ENCODE measurements at places on chromosomes 6 and 20. TPM values are rescaled to one million over a fixed set of nuclear protein-coding genes. Genes with fewer than 3 reads are reported as not detected.

DNA sequence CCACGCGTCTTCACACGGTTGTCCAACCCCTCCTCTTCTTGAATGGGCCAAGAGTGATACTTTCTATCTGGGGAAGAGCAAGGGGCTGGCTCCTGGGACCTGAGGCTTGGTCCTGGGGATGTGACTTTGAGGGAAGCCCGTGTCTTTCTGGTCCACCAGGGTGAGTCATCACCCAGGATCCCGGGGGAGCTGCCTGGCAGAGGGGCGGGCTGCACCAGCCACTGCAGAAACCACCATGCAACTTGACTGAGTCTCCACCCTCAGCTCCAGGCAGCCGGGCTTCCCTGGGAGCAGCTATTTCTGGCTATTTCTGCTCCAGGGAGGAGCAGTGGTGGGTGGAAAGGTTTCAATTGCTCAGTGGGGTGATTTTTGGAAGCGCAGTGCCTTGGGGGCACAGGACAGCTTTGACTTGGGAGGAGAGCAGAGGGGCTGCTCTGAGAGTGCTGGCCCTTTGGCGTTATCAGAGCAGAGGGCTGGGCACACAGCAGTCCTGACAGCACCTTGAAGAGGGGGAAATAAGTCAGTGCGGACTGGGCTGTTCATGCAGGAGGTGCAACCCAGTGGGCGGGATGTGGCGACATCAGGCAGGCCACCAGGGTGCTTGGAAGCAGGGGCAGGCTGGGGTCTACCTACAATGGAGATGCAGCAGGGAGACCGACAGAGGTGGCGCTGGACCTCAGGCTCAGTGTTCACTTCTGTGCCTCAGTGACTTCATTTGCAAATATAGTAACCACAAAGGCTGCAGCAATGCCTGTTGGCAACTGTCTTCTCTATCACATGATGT is 45.1 kb upstream of the FAM83D start:
- peak; percentile 81 for DNase-seq

DNA sequence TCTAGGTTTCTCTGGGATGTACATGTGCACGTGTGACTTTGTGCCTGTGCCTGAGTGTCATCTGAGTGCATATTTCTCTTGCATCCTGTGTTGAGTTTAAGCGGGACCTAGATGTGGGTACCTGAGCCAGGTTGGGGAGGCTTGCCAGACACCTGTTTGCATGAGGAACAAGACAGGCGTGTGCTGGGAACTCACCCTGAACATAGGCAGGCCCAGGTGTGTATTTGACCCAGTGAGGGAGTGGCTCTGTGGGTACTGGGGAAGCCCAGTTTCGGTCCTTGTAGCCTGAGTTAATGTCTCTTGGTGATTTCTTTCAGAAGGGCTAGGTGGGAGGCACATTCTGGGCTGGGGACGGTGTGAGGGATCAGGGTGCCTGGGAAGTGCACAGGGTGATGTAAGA is 98.6 kb downstream of the TMEM170B start:
- DNase-seq: no peak

DNA sequence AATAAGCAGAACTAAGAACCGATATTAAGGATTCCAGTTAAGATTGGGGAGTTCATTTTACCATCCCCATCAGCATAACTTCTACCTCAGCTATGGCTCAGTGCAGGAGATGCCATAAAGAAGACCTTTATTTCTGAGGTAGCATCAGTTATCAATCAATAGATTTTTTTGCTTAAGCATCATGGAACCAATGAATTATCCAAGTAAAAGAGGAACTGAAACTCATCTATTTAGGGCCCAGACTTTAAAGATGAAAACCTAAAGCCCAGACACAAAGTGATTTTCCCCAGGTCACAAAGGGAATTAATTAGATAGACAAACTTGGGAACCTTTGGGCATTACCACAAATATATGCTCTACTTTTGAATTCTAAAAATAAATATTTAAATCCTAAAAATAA is 59.2 kb upstream of the TINAG start:
- DNase-seq: no peak

DNA sequence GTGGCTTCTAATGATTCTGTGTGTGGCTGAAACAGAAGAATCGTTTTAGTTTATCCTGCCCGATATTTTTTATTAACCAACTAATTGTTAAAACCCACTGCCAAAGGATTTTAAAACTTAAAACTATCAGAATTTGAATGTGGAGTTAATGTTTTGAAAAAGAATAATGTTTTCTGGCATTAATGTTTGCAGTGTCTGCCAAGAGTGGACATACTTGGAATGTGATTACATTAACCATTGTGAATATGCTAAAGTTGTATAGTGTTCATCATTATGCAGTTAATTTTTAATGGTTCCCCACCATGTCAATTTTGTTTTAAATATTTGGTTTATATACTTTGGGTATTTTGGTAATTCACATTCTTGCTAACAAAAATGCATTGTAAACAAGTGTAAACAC is 24.4 kb downstream of the DCBLD1 start:
- DNase-seq: no peak

DNA sequence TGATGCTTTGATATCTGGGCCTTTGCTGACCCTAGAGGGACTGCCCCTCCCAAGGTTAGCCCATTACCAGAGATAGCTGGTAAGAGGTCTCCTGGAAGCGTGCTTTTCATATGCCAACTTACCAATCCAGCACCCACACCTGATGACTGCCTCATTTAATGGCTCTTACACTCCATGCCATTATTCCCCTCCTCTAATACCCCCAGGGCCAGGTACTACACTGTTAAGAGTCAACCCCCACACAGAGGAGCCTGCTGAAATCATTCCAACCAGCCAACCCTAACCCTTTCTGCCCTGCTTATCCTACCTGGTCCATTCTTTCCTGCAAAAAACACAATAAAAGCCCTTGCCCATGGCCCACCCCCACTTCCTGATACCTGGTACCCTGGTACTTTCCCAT is 736.8 kb upstream of the SLC35B3 start:
- no peak for DNase-seq

DNA sequence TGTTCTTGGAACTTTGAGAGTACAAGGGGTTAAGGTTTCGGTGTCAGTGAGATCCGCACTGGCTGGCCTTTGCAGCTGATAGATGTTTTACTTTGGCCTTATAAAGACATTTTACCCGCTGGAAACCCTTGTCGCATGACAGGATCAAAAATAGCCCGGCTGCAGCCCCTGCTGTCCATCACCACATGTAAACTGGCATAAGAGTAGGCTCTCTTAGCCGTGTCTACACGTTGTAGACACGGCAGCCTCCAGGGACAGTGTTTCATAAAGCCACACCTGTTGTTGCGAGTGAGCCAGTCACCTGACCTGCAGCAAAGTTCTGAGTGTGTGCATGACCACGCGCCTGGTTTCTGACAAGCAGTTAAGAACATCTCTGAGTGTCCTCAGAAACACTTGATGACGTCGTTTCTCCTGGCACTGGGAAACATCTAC is 8.5 kb downstream of the RBM24 start:
- DNase-seq: no peak

DNA sequence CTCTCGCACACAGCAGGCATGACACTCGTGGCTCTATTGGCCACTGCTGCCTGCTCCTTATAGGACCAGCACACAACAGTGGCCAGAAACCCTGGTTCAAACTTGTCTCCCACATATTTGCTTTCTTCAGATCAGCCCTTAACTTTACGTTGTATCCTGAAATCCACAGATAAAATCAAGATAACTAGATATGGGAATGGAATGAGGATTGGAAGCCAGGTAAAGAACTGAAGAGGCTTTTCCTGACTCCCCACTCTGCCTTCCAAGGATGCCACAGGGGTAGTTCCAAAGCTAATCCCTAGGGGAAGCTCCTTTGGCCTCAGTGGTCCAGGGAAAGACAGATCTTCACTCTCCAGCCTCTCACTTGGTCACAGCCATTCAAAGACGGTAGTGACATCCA is 86.5 kb downstream of the INSM1 start:
- DNase-seq: no peak

DNA sequence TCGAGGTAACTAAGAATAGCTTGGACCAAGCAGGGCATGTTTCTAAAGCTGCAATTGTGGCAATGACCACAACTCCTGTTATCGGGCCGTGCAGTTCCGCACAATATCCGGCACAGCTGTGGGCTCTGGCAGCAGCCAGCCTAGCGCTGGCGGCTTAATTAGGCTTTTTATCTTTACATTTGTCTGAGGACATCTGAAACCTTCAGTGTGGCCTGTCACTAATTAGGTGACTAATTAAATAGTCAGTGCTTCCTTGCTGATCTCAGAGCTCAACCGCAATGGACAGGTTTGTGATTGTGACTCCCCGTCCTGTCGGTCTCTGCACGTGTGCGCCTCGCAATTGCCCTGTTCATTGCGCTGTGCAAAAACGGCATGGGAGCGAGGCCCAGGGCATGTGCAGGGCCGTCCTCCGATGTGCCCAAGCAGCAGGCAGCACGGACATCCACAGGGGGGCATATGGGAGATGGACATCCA is 134.8 kb upstream of the INSM1 start:
- DNase-seq: peak; percentile 95

GRCh38 chr6:28922821-28923317 is 916 bp downstream of the TRIM27 start:
- peak; percentile 40 for DNase-seq

- DNase-seq: peak; percentile 96
Measured at GRCh38 chr6:33692760-33693158, 18.7 kb downstream of the UQCC2 start.

GRCh38 chr20:33566781-33567603 is 77.1 kb downstream of the CBFA2T2 start:
- DNase-seq: no peak

- no peak for DNase-seq
Measured at GRCh38 chr6:1491591-1492319, 102.4 kb downstream of the FOXF2 start.

GRCh38 chr6:53840027-53840426 is 45.2 kb downstream of the LRRC1 start:
- DNase-seq: no peak

DNA sequence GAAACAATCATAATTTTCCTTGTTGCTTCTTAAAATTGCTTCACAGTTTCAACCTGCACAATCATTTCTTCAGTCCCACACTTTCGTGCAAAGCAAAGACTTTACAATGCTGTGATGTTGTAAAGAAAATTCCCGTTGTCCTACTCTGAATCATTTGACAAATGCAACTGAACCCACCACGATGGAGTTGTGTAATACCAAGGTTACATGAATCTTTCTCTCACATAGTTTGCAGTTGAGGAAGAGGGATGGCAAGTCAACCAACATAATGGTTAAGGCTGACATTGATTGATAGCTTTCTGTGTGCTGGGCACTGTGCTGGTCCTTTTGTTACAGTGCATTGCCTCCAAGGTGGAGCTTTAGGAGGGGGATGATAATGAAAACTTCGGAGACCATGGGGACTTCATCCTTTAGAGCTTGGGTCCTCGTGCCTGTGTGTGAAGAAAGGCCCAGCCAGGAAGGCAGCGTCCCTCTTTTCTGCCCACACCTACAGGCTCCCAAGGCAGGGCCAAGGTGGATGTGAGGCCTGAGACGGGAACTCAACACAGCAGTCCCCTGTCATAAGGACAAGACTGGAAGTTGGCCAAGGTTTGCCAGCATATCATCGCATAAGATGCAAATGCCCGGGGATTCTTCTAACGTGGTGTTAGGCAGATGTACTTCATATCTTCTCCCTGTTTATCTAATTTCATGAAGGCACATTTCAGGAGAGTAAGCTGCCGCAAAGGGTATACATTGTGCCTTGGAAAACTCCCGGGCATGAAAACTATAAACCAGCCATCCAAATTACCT is 96.9 kb downstream of the LY86 start:
- DNase-seq: no peak

The MMP24 gene
- 0.59 TPM for total RNA-seq

The SMIM13 gene
- total RNA-seq: 13.1 TPM

The HUS1B gene
- total RNA-seq: 0.98 TPM

Data from RPMI7951 (cell line).